ENCODE measurements at places on chromosomes 7 and 10. TPM values are rescaled to one million over a fixed set of nuclear protein-coding genes. Genes with fewer than 3 reads are reported as not detected.
A peak's percentile ranks its signal among the peaks of the same experiment; 100 is the strongest.

Gene SPDYE11
- not detected for total RNA-seq

Gene RPP30
- 36.7 TPM for total RNA-seq

Gene LRRC17
- total RNA-seq = 2.1 TPM

Gene CYP3A7
- total RNA-seq = not detected

Gene H2BK1
- not detected for total RNA-seq

Gene PHYH
- total RNA-seq = 177 TPM

Gene RBM48
- 11.8 TPM for total RNA-seq

Gene SLC39A12
- total RNA-seq = not detected

Gene C10orf71
- 108 TPM for total RNA-seq

Gene GPR26
- total RNA-seq = not detected

Gene AS3MT
- total RNA-seq = 14.6 TPM

Gene TRPV5
- not detected for total RNA-seq

Gene CDK1
- total RNA-seq = 4.1 TPM

Gene WNT8B
- not detected for total RNA-seq

Gene SEMA3C
- 67.8 TPM for total RNA-seq

Gene LMOD2
- 492 TPM for total RNA-seq

Gene C10orf95
- total RNA-seq = not detected

DNA sequence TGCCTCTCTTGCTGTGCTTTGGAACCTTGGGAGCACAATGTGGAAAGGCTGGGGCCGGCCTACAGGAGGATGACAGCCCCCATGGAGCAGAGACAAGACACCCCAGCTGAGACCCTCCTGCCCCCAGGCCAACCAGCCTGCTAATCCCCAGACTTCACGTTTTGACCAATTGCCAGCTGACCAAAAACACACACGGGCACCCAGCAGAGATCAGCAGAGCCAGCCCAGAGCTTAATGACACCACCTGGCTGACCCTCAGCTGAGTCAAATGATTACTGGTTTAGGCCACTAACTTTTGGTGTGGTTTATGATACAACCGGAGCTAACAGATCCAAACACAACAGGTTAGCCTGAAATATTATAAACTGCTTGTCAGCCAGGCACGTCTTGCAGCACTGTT lies 111.2 kb upstream of the KIF5B start:
- DNase-seq = no peak

DNA sequence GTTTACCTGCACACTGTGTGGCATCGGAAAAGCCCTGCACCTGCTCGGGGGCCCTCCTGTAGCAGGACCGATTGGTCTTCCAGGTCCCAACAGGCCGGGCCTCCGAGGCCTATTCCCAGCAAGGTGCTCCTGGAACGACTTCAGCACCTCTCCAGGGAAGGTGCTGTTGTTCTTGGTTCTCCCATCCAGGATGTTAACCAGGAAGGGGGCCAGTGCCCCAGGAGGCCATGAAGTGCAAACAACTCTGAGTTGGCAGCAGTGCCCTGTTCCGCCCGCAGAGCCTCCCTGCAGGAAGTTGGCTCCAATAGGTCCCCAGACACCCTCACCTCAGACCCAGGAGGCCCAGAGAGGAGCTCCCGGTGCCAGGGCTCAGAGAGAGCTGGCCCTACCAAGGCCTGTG lies 64.0 kb upstream of the DUSP5 start:
- no peak for DNase-seq

- peak; percentile 84 for DNase-seq
Observed at GRCh38 chr10:5775685-5776084, 37.5 kb downstream of the GDI2 start.

DNA sequence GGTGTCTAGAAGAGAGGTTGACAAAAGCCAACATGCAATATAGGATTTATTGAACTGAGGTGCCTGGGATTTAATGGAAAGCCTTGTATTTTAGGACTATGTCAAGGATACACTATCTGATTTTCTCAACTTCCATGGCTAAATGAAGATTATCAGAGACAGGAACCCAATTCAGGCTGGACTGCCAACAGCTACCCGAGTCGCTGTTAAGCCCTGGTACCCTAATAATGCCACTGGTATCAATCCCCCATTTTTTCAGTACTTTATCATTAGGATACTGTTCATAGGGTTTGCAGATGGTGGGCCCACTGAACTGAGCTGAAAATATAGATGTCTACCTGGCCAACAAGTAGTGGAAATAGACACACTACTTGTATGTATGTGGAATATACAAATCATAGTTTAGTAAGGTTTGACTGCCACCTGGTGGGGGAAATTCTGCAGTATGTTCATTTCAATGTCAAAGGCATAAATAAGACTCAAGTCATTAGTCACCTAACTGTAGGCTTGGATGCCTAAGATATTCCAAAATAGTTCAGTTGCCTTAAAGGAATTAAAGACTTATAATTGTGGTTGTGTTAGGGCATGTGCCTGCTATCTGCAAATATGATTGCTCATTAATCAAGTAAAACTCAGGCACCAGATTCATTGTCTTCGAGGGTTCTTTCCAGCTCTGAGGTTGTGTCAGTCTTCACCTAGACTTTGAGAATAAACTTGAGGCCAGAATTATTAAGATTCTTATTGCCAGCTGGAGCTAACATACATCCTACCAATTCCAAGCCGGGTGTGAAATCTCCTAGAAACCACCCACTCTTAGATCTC lies 34.1 kb upstream of the NOBOX start:
- no peak for DNase-seq

DNA sequence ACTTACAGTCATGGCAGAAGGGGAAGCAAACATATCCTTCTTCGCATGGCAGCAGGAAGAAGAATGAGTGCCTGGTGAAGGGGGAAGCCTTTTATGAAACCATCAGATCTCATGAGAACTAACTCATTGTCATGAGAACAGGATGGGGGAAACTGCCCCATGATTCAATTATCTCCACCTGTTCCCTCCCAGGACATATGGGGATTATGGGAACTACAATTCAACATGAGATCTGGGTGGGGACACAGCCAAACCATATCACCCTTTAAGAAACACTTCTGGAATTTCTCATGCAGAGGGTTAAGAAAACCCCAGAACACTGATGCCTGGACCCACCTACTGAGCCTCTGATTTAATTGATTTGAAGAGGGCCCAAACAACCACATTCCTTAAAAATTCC lies 63.3 kb upstream of the DNAJB12 start:
- no peak for DNase-seq

DNA sequence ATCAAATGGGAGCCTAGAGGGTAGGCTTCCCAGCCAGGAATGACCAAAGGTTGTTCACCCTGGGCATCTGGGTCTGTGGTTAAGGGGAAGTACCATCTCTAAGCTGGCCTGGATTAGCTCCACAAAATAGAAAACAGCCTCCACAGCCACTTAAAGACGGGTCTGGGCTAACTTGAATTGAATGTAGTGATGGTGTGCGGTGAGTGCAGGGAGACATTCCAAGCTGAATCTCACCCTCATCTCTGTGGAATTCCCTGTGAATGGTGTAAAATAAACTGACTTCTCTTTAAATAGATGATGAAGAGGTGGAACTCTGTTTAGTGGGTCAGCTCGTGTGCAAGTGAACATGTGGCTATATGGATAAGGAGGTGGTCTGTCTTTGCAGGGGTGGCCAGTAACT lies 251.0 kb downstream of the DYNC1I1 start:
- no peak for DNase-seq

- DNase-seq = no peak
Observed at GRCh38 chr7:628826-629225, 97.7 kb upstream of the DNAAF5 start.

DNA sequence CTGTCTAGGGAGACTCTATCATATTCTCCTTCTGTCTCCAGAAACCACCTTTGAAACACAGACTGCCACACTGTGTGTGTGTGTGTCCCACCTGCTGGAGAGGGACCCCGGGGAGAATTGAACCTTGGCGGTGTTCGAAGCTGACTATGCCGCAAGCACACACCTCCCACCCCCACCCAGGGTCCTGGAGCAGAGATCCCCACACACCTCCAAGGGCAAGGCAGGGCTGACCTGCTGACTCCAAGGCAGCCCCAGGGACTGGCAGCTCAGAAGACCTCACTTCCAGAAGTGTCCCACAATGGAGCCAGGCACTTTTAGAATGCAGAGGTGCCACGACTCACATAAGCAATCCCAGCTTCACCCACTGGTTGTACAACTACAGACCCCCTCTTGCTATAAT lies 13.1 kb downstream of the DRGX start:
- no peak for DNase-seq

DNA sequence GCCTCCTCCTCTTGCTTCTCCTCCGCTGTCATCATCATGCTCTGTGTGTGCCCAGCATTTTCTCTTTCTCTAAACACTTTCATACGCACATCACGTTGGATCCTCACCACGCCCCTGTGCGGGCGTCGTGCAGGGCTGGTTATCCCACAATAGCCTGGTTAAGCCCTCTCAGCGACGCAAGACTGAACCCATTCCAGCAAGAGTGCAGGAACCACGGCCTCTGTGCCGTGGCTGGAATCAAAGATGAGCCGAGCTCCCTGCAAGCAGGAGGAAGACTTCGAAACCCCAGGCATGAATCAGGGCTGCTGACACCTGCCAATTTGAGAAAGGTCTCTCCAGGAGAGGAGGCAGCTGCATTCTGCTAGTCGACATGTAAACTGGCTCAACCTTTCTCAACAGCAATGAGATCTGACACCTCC lies 74.8 kb upstream of the FOXK1 start:
- peak; percentile 35 for DNase-seq

- DNase-seq = no peak
Observed at GRCh38 chr7:100640517-100641440, 573 bp downstream of the TFR2 start.

GRCh38 chr10:5530412-5530806 lies 5.6 kb downstream of the CALML3 start:
- DNase-seq = no peak

- DNase-seq = no peak
Observed at GRCh38 chr10:87500646-87501048, 4.0 kb upstream of the MINPP1 start.

DNA sequence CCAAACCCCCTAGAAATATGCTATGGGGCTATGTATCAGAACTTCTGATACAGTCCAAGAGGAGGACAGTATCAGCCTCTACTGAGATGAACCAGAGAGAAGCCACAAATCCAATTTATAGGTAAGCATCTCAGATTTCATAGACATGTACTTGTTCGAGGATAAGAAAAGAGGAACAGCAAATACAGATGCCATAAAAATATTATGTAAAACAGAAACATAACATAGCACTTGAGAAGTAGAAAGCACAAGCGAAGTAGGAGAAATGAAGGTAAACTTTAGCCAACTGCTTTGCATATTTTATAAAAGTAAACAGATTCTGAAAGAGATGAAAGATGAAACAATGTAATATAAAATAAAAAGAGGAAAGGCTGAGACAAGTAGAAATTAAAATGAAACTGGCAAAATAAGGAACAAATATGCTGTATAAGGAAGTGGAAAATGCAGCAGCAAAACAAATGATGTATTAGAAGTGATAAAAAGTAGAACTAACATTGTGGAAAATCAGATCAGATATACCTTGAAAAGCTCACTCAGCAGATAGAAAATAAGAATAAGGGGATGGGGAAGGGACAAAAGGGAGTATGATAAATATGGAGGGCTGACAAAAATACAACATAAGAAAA lies 135.1 kb downstream of the SKAP2 start:
- DNase-seq = no peak

GRCh38 chr10:131858583-131859340 lies 42.0 kb upstream of the PPP2R2D start:
- no peak for DNase-seq

DNA sequence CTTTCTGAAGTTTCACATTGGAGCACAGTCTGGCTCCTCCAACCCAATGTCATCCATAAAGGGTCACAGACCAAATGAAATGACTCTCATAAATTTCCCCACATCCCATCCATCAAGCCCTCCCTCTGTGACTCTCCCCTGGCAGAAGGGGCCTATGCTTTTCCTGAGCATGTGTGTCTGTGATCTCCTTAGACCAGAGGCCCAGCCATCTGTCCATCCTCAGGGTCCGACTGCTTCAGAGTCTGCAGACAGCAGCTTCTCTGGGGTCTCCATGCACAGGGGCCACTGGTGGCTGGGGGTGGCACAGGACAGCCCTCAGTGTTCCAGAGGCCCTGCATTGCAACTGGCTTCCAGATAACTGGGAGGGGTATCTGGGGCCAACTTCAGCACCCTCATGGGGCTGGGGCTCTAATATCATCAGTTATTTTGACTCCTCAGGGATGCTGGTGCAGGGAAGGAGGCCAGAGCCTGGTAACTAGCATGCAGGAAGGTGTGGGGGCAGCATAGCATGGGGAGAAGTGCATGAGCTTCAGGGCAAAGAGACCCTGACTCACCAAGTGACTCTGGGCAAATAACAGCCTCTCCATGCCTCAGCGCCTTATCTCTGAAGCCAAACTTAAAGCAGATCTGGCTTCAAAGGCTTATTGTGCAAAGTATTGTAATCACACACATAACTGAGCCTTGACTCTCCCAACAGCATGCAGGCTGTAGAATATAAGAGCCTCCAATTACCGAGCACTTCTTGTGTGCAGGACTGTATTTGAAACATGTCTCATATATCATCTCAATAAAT lies 266.9 kb downstream of the GRID1 start:
- no peak for DNase-seq

DNA sequence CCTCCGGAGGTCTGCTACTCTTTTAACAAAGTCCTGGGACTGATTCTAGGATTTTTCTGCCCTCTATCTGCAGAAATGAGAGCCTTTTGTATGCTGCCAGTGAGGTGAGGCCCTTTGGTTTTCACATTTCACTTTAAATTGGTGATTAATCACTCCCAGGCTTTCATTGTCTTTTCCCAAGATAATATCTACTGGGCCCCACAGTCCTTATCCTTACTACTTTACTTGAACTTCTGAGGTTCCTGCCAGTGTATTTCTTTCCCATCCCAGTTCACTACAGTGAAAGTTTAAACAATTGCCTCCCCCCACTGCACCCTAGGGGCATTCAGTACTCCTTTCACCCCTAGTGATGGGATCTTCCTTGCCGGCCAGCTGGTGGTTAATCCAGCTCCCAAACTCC lies 127.4 kb upstream of the INHBA start:
- no peak for DNase-seq

GRCh38 chr7:18648849-18649758 lies 153.6 kb downstream of the HDAC9 start:
- no peak for DNase-seq

GRCh38 chr7:83005410-83005809 lies 157.3 kb downstream of the PCLO start:
- no peak for DNase-seq

DNA sequence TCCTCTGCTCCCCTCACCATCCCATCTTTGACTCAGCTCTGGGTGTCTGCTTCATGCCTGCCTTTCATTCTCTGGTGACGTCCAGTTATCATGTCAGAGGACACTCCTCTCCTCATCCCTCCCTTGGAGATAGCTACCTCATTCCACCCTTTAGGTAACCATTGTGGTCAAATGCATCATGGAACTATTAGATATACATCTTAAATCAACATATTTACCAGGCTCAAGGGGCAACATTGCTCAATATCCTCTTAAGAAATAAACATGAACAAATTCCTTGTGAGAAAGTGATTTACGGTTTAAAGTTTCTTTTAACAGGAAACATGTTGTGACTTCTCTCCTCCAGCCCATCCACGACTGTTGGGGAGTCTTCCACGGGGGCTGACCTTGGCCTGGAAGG lies 511.6 kb upstream of the IGFBP3 start:
- DNase-seq = no peak

Measured in Right ventricle myocardium inferior (tissue), 1 donor.